Uterus (tissue), 4 donors: ENCODE measurements at places on chromosomes 2 and 18. TPM values are rescaled to one million over a fixed set of nuclear protein-coding genes. Genes with fewer than 3 reads are reported as not detected.

DNA sequence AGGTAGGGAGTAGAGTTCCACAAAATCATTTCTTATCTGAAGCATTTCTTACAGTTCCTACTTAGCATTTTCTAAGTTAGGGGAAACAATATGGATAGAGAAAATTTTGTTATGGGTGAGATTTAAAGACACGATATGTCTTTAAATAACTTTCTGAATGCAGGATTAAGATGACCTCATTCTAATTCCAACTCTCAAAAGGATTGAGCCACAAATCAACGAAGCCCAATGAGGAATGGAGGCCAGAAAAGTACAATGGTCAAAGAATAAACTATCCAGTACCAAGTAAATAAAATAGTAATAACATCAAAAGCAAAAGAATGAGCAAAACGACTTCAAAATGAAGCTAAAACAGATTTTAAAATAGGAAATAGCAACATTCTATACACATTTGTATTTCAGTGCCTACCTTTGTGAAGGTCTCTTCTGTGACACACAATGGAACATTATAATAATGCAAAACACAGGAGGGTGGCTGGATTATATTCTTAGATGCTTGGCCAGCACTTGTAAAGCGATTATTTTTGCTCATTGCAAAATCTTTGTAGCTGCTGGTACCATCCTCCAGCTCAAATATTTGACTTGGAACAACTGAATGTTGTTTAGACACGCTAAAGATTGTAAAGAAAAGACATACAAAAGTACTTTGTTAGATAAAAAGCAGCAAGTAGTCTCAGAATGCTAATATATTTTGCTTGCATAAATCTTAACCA lies 33.8 kb downstream of the HNRNPLL start:
- no peaks in the 10 kb centered on the region for H3K36me3 ChIP-seq
- H3K4me3 ChIP-seq: no peak overlapping the region
- H3K4me1 ChIP-seq: no peaks in the 10 kb centered on the region
- DNase-seq: no peak

- no peaks in the 10 kb centered on the region for H3K27me3 ChIP-seq
- H3K4me3 ChIP-seq: no peak overlapping the region
- no peaks in the 10 kb centered on the region for H3K36me3 ChIP-seq
- H3K4me1 ChIP-seq: no peaks in the 10 kb centered on the region
These were observed 269.8 kb downstream of the TNS1 start for GRCh38 chr2:217732992-217733391.

The FER1L5 gene
- not detected for total RNA-seq

- H3K27ac ChIP-seq: no peak overlapping the region
- no peaks in the 10 kb centered on the region for H3K27me3 ChIP-seq
- H3K4me1 ChIP-seq: no peaks in the 10 kb centered on the region
- H3K4me3 ChIP-seq: no peak overlapping the region
These were observed 174.1 kb downstream of the SMAD7 start for GRCh38 chr18:48776641-48777025.

DNA sequence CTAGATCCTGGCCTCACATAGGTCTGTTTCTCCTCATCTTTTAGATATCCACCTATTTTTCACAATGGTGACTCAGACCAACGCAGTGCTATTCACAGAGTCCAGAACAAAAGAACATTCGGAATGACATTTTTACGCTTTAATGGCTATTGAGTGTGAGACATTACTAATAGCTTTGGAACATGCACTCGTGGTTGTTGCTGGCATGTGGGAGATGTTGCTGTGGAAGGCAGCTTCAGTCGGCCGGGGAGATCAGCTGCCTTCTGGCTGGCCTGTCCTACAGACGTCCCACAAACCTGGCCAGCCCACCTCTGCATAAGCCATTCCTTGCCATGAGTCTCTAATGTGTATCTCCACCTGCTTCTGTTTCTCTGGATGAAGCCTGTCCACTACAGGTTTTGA lies 3.4 kb downstream of the MBP start:
- no peaks in the 10 kb centered on the region for H3K36me3 ChIP-seq
- H3K4me1 ChIP-seq: peaks cover 8% of the 10 kb centered on the region
- H3K27me3 ChIP-seq: no peaks in the 10 kb centered on the region
- H3K27ac ChIP-seq: peak overlapping the region; percentile 91

GRCh38 chr2:111678161-111678560 lies 205.8 kb downstream of the ANAPC1 start:
- no peak overlapping the region for H3K4me3 ChIP-seq
- no peaks in the 10 kb centered on the region for H3K36me3 ChIP-seq
- H3K4me1 ChIP-seq: no peaks in the 10 kb centered on the region
